Urinary bladder (tissue), 4 donors: ENCODE measurements at places on chromosomes 12 and 14. TPM values are rescaled to one million over a fixed set of nuclear protein-coding genes. Genes with fewer than 3 reads are reported as not detected.

Gene POTEM
- not detected for polyA plus RNA-seq

Gene GDF3
- polyA plus RNA-seq: 0.20 TPM

Gene TXNDC16
- 5.6 TPM for polyA plus RNA-seq

Gene KCNK10
- polyA plus RNA-seq: 0.06 TPM

Gene INHBC
- 0.05 TPM for polyA plus RNA-seq

Gene DGLUCY
- polyA plus RNA-seq: 55.9 TPM

Gene RFLNA
- 0.67 TPM for polyA plus RNA-seq

Gene CLEC4A
- polyA plus RNA-seq: 2.6 TPM

Gene KRT81
- polyA plus RNA-seq: not detected

Gene TAMALIN
- 51.8 TPM for polyA plus RNA-seq

Gene VWF
- polyA plus RNA-seq: 97.0 TPM

GRCh38 chr14:29608861-29609260 is 318.8 kb downstream of the PRKD1 start:
- no peak for DNase-seq

DNA sequence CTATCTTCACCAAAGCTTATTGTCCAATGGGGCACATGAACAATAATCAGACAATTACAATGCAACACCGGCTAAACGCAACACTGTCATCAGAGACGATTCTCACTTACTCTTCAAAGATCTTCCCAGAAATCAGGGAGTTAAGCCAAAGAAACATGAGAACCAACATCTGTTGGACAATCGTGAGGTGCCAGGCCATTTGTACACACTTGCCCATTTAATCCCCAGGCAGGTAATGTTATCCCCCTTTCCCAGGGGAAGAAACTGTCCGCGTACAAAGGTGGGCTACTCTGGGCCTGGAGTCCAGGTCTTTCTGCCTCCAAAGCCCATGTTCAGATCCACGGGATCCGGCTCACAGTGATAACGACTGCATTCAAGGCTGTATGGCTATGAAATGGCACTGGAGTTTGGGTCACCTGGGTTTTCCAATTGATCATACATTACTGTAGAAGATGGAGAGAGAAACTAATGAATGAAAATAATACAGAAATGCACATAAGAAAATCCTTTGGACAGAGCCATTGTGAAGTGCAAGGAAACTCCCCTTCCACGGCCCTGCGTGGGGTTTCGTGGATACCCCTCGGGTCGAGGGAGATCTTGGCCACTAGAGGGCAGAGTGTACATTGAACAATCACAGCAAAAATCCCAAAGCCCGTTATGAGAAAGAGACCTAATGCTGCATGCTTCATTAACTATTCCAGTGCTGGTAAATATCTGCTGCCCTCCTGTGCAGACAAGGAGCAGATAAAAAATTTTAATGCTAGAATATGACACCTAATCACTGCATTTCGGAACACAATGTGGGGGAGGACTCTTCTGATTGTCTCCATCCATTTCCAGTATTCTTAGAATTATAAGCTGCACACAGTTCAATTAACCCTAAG is 111.4 kb downstream of the EGLN3 start:
- DNase-seq: no peak

GRCh38 chr14:55074662-55075061 is 23.2 kb downstream of the MAPK1IP1L start:
- DNase-seq: no peak

GRCh38 chr12:123062681-123063486 is 82.4 kb downstream of the ARL6IP4 start:
- no peak for DNase-seq

DNA sequence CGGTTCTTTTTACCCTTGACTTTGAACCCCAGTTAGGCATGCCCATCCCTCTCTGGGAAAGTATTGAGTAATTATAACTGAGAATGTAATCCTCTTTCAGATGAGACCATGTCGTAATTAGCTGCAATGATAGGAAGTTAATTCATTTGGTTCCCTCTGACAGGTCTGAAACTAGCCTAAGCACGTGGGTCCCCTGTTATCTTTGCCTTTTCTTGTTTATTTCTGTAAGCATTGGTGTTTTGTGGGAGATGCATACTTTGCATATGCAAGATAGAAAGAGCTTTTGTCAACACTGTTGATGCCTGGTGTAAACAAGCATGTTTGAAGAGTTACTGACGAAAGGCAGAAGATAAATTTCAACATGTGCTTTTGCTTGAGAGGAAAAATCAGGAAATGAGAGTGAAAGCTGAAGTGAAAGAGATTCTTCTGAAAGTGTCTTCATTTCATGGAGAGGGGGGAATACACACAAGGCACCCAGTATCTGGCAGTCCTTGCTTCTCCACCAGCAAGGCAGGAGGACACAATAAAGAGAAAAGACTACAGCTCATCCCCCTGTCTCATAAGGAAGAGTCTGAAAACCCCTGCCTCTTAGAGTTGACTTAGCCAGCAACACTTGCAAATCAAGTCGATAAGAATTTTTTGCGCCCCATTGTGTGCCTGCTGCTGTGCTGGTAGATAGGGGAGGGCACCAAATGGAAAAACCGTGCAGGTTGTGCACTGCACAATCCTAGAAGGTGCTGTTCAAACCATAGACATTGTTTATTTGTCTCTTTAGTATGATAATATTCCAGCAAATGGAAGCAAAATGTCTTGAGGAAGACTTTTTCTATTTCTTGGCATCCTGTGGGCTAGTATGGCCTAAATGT is 77.8 kb downstream of the SLC24A4 start:
- no peak for DNase-seq

DNA sequence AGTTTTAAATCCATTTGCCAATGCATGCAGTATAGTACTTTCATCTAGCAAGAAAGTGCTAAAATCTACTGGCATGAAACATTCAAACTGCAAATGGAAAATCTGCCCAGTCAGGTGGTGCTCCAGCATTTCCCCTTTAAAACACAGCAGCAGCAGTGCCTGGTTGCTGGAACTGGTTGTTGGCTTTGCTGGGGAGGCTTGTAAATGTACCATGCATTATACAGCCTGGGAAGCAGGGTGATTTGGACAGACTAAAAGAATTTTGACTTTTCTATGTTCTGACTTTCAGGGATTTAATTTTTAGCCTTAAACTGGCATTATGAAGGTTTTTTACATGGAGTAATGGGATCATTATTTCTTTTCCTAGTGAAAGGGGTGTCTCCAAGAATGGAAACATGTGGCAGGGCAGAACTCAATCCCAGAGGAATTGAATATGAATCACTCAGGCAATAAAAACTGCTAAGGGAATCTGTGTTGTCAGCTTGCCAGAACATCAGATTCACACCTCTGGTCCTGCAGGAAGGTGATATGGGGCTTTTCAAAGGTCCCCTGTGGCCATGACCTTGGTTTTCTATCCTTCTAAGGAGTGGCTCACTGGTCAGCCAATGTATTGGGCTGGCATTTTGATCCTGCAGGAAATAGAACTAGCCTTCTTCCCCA is 9.0 kb upstream of the PAX9 start:
- no peak for DNase-seq

- DNase-seq: no peak
These were observed 64.3 kb upstream of the RBM19 start for GRCh38 chr12:114030451-114030850.

- DNase-seq: no peak
These were observed 131.8 kb downstream of the NPAS3 start for GRCh38 chr14:33070475-33070874.
